ENCODE measurements at places on chromosomes 16 and 17.

DNA sequence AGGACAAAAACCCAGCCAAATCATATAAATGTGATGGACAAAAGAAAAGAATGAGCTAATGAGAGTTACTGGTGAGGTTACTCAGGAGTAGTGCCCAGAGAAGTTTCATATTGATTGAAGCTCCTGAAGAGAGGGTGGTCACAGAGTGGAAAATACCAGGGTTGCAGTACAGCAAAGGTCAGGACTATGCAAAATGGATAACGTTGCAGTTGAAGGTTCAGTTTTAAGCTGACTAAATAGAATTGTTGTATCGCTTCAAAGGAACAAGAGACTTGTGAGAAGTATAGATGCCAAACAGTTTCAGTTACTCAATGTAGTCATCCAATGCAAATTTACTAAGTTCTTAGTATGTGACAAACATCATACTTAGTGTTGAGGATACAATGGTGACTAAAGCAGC lies 47.1 kb downstream of the ABCA8 start:
- DNase-seq: no peak

DNA sequence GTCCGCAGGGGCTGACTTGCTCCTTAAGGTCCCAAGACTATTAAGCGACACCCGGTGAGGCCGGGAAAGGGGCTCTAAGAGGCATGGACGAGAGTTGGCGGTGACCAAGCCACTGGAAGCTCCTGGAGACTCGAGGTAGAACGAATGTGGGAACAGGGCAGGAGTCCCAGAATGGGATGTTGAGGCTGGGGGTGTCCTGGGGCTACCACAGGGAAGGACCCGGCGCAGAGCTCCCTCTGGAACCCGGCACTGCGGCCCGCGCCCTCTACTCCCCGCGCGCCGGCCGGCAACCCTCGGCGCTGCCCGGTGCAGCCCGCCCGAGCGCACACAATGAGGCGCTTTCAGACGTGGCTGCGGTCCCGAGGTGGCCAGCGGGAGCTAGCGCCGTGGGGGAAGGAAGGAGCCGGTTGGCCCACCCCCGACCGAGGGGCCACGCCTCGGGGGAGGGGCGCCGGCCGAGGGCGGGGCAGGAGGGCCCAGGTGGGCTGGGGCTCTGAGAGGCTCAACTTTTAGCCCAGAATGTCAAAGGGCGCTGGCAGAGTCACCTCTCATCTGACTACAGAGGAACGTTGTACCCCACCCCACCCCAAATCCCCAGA lies at the start of gene CHST6:
TSS of gene CHST6 (minus strand) at position 366 of the 599 bp plus-strand sequence. CDS start 15,613 bp downstream, outside the sequence.
- DNase-seq: no peak

- DNase-seq: peak; percentile 45
Measured at GRCh38 chr17:19364699-19365498, 2.4 kb upstream of the B9D1 start.

- DNase-seq: no peak
Measured at GRCh38 chr16:2077696-2078095, 29.9 kb downstream of the TSC2 start.

DNA sequence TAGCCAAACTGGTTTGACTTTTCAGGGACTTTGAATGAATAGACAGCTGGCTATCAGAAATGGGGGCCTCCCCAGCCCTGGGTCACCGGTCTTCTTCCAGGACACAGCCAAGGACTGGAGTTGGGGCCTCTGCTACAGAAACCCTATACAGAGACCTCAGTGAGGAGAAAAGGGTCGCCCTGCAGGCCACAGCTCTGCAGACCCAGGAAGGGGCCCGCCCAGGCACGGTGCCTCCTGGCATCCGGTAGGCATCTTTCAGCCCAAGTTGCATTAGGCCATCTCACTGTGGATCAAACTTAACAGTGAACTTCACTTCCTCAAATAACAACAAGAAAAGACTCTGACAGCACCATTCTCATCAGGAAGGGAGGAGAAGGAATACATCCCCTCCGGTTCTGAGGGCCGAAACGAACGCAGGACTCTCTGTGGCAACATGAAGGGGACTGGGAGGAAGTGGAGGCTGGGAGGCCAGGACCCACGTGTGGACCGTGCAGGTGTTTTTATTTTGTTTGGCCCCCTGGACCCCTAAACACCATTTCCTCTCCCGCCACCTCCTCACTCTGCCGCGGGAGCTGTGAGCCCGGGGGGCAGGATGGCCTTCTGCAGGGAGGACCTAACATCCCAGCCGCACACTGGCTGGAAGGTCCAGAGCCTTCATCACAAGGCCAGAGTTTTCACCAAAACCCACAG lies 7.2 kb downstream of the SLC38A10 start:
- DNase-seq: no peak

DNA sequence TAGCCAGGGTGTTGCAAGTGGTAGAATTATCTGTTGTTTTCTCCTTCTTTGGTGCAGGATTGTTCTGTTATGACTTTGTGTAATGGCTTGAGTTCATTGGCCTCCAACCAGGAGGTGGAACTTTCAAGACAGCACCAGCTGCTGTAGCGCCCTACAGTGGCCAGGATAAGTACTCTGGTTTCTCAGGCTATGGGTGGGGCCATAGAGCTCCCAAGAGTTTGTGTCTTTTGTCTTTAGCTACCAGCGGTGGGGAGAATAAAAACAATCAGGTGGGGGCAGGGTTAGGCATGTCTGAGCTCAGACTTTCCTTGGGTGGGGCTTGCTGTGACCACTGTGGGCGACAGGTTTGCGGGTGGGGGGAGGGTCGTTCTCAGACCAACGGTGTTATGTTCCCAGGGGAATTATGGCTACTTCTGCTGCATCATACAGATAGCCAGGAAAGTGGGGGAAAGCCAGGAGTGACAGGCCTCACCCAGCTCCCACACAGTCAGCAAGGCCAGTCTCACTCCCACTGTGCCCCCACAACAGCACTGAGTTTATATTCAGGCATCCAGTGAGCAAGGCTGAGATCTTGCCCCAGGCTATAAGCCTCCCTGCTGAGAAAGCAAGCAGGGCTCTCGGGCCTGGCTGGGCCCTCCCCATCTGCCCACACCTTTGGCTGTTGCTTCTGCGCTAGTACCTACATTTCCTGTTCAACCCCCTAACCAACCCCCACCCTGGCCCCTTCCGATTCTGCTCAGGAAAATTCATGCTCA lies 15.4 kb downstream of the ABCA10 start:
- no peak for DNase-seq

DNA sequence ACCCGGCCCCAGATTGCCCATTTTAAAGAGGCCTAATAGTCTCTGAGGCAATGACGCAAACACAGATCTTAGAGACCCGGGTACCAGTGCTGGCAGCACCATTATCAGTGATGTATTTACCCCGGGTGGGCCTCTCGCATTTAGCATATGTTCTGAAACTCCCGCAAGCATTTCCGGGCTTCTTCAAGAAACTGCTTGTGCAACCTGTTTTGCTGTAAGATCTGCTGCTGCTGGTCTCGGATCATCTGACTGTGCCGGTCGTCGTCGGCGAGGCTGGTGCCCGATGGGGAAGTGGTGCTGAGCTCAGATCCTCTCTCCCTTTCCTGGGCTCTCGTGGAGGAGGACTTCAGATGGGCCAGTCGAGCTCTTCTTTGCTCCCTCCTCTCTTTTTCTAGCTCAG lies 12.5 kb downstream of the CEP295NL start:
- no peak for DNase-seq

GRCh38 chr17:37570527-37571093 lies 38.6 kb downstream of the SYNRG start:
- DNase-seq: peak; percentile 84

- no peak for DNase-seq
Measured at GRCh38 chr16:1715220-1715619, 9.2 kb downstream of the MAPK8IP3 start.

GRCh38 chr17:56974055-56974454 lies 3.9 kb upstream of the SCPEP1 start:
- no peak for DNase-seq

DNA sequence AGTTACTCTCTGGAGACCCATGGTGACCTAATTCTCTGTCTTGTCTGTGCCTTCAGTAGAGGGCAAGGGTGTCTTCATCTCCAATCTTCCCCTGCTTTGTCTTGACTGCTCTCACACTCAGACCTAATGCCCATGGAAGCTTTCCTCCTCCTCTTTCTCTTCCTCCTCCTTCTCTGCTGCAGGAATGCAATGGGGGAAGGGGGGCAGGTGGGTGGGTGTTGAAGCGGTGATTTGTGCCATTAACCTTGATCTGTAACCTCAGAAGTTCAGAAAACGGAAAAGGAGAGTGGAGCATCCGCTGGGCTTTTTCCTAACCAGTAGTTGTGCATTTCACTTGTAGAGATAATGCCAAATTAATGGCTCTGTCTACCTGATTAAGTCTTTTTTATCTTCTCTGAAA lies 172.3 kb upstream of the CDH11 start:
- DNase-seq: no peak

- DNase-seq: peak; percentile 43
Measured at GRCh38 chr16:50464325-50465290, 83.6 kb upstream of the NKD1 start.

DNA sequence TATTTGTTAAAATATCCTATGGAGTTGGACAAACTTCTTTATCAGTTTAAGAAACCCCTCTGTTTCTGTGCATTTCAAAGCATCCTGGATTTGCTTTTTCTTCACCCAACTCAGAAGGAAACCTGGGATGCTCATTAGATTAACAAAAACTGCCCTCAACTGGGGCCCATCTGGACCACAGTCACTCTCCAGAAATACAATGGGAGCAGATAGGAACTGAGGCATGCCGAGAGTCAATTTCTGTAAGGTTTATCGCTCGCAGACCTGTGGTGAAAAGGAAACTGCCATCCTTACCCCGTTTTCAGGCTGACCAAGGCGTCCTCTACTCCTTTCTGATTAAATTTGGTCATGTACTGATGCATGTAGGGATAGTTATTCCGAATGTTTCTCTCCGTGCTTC lies 360.3 kb downstream of the GRIN2A start:
- no peak for DNase-seq
